ENCODE measurements at places on chromosomes 2 and 18.

DNA sequence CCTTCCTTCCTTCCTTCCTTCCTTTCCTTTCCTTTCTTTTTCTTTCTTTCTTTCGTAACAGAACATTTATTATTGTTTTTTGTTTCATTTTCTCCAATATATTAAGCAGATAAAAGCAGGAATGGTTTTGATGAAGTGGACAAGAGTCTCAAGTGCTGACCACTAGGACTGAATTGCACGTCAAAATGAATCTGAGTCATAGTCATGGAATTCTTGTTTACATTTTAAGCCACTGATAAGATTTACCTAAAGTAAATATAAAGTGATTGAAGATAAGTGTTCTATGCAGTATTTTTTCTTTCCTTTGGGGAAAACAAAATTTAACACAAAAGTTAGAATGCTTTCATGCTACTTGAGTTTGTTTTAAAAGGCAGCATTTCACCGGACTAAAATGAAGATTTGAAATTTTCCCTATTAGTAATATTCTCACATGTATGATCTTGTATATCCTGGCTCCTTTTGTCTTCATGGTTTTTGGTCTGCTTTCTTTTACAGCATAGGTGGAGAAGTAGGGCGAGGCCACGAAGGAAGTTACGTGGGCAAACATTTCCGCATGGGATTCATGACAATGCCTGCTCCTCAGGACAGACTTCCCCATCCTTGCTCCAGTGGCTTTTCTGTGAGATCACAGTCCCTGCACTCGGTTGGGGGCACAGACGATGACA, 113.5 kb downstream of the NYAP2 start:
- no peak for DNase-seq

DNA sequence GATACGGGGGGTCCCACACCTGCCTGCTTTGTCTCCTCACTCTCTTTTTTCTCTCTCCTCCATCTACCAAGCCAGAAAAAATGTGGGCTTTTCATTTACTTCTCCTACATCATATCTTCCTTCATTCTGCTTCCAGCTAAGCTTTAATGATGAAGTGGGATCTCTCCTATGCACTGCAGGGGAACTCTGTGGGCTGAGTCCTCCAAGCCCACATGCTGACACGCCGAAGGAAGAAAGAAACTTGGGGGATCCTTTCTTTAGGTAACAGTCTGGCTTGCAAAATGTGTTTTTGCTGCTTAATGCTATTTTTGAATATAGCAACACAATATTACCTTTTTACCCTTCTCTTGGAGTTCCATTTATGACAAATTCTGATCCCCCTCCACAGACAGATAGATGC, 33.6 kb upstream of the YWHAQ start:
- no peak for DNase-seq

- DNase-seq = no peak
Observed at GRCh38 chr2:218357236-218358177, 850 bp downstream of the CATIP start.

DNA sequence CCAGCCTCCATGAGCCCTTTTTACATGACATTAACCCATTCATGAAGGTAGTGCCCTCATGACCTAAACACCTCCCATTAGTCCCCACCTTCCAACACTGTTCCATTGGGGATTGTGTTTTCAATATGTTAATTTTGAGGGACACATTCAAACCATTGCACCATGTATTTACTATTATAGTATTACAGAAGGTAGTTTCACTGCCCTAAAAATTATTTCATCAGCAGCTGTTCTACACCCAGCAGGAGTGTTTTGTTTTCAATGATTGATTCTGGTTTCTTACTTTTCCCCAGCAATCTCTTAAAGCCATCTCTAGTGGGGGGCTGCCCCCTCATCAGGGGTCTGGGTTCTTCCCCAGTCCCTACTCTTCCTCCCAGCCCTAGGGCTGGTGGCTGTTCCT, 71.9 kb downstream of the CERS6 start:
- no peak for DNase-seq

- no peak for DNase-seq
Observed at GRCh38 chr2:45964906-45965305, 313.4 kb downstream of the PRKCE start.

DNA sequence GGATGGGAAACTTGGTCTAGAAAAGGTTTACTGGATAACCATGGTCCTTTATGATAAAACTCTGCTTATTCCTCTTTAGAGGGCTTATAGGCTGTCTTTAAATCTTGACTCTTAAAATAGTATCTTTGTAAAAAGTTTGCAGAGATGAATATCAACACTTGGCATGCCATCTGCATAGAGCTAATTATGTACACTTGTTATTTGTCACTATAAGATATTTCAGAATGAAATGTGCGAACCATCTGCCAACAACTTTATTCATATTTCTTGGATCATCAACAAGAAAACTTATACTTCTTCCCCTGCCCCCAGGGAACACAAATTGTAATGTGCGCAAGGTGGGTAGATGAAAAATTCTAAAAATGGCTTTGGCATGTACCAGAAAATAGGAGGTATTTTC, 653.0 kb upstream of the CHAC2 start:
- no peak for DNase-seq

Measured in SK-MEL-5 (cell line).